ENCODE measurements at places on chromosomes 3 and 15.
A peak's percentile ranks its signal among the peaks of the same experiment; 100 is the strongest.

DNA sequence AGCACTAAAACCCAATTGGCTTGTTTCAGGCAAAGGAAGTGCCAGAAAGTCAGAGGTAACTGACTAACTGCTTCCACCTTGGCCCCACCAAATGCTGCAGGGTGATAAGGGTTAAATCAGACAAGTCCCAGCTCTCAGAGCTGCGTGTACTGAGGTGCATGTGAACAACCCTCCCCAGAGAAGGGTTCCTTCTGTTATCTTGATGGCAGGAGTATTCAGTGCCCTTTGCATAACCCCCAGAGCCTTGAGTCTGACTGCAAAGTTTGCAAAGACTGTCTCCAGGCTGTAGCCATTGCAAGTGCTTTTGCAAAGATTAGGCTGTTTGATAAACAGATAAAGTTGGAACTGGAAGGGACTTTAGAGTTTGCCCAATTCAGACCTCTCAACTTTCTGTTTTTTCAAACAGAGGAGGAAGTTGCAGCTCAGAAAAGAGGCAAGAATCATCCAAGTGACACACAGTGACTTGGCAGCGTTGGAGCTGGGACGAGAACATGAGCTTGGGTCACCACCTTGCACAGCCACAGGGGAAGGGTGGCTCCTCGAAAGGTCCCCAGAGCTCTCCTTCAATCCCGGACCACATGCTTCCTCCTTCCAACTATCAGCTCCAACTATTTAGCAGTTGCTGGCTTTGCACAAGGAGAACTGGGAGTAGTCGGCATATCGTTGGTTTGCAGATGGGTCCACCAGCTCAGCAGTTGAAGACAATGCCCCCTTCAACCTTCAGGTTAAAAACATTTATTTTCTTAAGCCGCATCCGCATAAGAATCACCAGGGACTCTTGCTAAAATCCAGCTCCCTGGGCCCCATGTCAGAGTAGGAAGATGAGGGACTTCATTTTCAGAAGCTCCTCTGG, 224.8 kb upstream of the HES1 start:
- DNase-seq, result no peak

DNA sequence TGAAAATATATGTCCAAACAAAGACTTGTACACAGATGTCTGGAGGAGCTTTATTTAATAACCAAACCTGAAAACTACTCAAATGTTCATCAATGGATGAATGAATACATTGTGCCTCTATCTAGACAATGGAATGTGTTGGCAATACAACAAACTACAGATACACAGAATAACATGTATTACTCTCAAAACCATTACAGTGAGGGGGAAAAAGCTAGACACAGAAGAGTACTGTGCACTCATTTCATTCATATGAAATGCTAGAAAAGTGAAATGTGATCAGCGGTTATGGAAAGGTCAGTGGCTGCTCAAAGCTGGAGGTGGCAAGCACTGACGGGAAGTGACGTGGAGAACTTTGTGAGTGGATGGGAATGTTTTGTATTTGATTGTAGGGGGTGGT, 13.2 kb downstream of the STOML1 start:
- no peak for DNase-seq

DNA sequence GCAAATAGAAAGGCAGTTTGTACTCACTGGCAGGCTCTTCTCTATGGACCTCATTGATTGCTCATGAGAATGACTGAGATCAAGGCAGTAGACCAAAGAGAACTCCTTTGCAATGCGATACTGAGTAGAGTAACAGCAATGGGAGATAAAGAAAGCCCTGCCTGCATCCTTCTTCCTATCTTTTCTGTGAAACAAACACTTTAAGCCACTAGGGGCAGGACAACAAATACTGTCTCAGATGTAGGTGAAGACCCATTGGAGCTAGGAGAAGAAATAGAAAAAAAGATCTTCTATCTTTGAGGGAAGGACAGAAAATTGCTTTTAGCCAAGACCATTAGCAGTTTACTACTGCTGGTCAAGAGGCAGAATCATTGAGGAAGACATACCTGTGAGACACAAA, 117.6 kb upstream of the IGSF10 start:
- no peak for DNase-seq

DNA sequence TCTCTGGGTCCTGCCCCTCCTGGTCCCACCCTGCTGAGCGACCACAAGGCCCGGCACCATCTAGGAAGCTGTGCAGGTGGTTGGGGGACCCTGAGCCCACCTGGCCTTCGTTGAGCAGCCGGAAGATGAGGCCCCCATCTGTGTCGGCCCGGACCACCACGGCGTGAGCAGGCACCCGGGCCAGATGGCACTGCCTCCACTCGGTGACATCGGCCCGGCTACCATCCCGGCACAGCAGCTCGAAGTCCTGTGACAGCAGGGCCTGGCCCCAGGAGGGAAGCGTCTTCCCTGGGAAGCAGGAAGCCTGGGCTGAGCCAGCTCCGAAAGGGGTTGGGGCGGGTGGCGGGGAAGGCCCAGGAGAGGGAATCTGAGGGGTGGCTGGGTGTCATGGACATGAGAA, 12.6 kb downstream of the MELTF start:
- DNase-seq, result no peak

- no peak for DNase-seq
Observed at GRCh38 chr15:63531586-63531985, 27.2 kb downstream of the USP3 start.

- no peak for DNase-seq
Observed at GRCh38 chr15:53389271-53390037, 370.0 kb downstream of the WDR72 start.

DNA sequence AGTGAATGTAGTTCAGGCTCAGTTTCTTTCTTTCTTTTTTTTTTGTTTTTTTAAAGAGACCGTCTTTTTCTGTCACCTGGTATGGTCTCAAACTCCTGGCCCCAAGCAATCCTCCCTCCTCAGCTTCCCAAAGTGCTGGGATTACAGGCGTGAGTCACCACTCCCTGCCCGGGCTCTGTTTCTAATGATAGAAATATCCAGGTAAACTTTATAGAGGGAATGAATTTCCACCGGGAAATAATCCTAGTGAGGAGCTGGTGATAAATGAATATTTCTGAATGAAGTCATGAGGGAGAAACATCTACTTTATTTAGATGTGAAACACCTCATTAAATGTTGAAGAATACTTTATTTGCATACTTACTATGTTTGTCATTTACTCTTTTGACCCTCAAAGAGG, 7.2 kb downstream of the RNF13 start:
- DNase-seq, result no peak

GRCh38 chr15:48300038-48300437, 31.2 kb upstream of the DUT start:
- DNase-seq, result no peak

DNA sequence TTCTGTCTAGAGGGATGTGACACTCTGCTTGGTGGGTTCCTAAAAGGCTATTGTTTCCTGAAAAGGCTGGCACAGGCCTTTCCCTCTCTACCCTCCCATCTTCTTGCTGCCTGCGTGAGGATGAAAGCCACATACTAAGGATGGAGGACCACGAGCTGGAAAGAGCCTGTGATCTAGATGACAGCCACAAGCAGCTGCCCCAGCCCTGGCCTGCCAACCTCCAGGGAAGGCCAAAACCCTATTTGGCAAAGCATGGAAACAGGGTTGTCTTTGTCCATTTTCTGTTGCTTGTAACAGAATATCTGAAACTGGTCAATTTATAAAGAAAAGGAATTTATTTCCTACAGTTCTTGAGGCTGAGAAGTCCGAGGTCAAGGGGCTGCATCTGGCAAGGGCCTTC, 144.5 kb downstream of the FBLN2 start:
- no peak for DNase-seq

GRCh38 chr3:45084361-45084760, 58.3 kb downstream of the CLEC3B start:
- DNase-seq, result no peak

GRCh38 chr15:27479296-27480140, 508.5 kb downstream of the GABRG3 start:
- no peak for DNase-seq

- DNase-seq, result peak; percentile 66
Observed at GRCh38 chr3:143972505-143973258, 1.1 kb downstream of the DIPK2A start.

GRCh38 chr3:20185331-20185678, 701 bp downstream of the SGO1 start:
- DNase-seq, result peak; percentile 31

GRCh38 chr15:66108483-66109265, 144.9 kb downstream of the MEGF11 start:
- DNase-seq, result no peak

GRCh38 chr15:91904942-91905341, 51.4 kb downstream of the SLCO3A1 start:
- no peak for DNase-seq

DNA sequence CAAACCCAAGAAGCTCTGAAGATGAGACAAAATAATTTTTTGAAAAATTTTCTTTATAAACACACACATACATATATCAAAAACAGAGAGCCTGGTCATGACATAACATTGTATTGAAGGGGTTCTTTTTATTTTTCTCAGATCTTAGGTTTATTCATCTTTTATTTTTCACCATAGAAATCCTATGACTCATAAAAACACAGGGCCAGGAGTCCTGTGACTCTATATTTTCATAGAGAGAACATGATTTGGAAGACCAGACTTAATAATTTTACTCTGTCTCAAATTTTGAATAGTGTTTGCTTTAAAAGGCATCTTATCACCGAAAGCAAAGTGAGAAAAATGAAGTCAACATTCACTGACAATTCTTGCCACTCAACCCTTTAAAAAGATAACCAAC, 57.7 kb downstream of the SUCNR1 start:
- DNase-seq, result no peak

- peak; percentile 86 for DNase-seq
Observed at GRCh38 chr3:129399145-129399894, 29.1 kb downstream of the EFCAB12 start.

DNA sequence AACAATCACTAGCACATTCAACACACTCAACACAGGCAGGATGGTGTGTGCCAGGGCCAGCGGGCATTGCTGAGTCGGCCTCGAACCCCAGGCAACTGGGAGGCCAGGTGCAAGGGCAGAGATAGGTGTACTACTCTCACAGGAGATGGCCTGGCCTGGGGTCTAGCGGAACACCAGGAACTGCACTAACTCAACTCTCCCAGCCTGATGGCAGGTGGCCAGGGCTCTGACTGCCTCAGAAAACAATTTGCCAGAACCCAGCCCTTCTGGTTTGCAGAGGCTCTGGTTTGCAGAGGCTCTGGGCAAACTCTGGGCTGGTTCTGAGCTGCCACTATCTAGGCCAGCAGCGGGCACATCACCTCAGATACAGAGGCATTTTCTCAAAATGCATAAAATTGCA, 229.2 kb upstream of the CHRNA7 start:
- no peak for DNase-seq

DNA sequence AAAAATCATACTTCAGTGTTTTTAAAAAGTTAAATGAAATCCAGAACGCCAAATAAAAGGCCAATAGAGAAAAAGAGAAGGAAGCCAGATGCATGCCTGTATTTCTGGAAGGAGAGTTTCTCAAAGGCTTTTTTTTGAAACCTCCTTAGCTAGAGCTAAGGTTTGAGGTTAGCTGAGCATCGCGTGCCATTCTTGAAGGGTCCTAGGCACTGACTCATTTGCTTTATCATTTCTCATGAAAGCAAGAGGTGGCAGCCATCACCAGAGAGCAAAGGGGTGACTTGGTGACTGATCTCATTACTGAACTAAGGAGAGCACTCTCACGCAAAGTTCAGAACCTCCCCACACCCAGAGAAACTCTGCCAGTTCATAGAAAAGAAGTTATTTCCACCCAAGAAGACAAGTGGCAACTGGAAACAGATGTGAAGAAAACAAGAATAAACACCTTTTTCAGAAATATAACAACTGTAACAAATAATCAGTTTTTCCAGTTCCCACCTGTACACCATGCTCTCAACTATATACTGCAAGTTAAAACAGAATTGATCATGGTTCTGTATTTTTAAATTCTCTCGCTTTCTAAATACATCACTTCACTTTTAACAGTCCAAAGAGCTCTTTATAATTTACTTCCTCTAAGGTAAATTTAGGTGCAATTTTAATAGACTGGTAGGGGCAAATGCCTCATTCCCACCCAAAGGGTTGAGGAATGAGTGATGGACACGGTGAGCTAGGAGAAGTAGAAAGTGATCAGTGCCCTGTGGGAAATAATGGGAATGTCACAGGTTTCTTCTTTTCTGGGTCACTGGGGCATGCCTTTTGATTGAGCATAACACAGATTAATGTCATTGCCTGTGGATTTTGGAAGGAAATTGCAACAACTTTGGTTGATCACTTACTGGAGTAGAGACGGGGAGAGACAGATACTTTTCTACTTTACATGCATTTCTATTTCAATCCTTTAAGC, 24.7 kb downstream of the GPR15 start:
- DNase-seq, result peak; percentile 43

- no peak for DNase-seq
Observed at GRCh38 chr3:182490596-182491491, 302.5 kb upstream of the ATP11B start.

GRCh38 chr3:42096796-42097565, 5.8 kb downstream of the TRAK1 start:
- DNase-seq, result no peak

DNA sequence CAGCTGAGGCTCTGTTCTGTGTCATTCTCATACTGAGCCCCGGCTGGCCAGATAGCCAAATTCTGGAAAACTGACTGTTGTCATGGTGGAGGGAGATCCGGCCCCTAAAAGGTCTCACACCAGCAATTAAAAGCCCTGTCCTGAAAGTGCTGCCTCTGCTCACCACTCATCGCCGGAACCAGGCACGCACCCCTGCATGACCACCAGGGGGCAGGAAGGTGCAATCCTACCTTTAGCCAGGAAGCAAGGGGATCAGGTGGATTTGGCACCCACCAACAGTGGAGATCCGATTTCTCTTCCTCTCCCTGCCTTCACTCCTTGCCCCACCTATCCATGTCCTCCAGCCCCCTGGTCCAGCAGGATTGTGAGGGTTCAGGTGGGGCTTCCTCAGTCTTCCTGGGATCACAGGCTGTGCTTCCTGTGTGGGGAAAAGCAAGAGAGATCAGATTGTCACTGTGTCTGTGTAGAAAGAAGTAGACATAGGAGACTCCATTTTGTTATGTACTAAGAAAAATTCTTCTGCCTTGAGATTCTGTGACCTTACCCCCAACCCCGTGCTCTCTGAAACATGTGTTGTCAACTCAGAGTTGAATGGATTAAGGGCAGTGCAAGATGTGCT, 16.1 kb upstream of the CACNA2D2 start:
- peak; percentile 77 for DNase-seq

GRCh38 chr3:44555723-44556122, 730 bp downstream of the ZKSCAN7 start:
- peak; percentile 29 for DNase-seq

DNA sequence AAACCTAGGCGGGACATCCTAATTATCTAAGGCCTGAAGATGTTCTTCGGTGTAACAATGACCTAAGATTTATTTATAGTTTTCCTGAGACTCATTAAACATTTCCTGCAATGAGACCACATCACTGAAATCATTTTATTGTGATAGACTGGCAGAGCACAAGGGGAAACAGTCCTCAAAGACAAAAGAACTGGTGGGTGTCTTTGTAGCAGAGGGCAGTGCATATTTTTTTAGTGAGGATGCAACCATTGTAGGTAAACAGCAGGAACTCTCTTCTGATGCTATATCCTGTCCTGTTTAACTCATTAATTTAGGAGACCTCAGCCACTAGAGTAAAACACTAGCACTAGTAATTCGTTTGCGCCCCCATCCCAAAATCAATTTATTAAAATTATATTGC, 100.0 kb downstream of the MAGI1 start:
- DNase-seq, result no peak
